Activated CD4-positive, alpha-beta T cell treated with anti-CD3 and anti-CD28 coated beads for 36 hours (primary cell): ENCODE measurements at places on chromosomes 16 and 17. TPM values are rescaled to one million over a fixed set of nuclear protein-coding genes. Genes with fewer than 3 reads are reported as not detected.

Gene MMP25
- 0.55 TPM for total RNA-seq

Gene SP6
- total RNA-seq, result 0.07 TPM

Gene ZNF200
- total RNA-seq, result 8.3 TPM

GRCh38 chr16:69709456-69710084 lies 16.8 kb downstream of the NQO1 start:
- no peak for DNase-seq

DNA sequence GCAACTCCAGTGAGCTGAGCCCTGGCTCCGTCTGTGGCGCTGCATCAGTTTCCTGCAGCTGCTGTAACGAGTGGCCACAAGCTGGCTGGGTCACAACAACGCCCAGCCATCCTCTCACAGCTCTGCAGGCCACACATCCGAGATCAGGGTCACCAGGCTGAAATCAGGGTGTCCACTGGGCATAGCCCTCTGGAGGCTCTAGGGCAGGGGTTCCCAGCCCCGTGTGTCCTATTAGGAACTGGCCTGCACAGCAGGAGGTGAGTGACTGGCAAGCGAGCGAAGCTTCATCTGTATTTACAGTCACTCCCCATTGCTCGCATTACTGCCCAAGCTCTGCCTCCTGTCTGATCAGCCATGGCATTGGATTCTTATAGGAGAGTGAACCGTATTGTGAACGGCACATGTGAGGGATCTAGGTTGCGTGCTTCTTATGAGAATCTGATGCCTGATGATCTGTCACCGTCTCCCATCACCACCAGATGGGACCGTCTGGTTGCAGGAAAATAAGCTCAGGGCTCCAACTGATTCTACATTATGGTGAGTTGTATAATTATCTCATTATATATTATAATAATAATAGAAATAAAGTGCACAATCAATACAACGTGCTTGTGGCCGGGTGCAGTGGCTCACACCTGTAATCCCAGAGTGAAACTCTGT lies 176.5 kb downstream of the SEC14L1 start:
- DNase-seq, result no peak
